ENCODE measurements at places on chromosomes 11 and 22. TPM values are rescaled to one million over a fixed set of nuclear protein-coding genes. Genes with fewer than 3 reads are reported as not detected.
A peak's percentile ranks its signal among the peaks of the same experiment; 100 is the strongest.

- peak; percentile 91 for DNase-seq
These were observed 25.5 kb downstream of the CTTN start for GRCh38 chr11:70423523-70424505.

- DNase-seq, result peak; percentile 70
These were observed 731.5 kb downstream of the NTM start for GRCh38 chr11:132101881-132102280.

Gene LRRC4C
- under 0.01 TPM for total RNA-seq

Gene OAF
- total RNA-seq, result 10.8 TPM

Gene RFPL1
- not detected for total RNA-seq

DNA sequence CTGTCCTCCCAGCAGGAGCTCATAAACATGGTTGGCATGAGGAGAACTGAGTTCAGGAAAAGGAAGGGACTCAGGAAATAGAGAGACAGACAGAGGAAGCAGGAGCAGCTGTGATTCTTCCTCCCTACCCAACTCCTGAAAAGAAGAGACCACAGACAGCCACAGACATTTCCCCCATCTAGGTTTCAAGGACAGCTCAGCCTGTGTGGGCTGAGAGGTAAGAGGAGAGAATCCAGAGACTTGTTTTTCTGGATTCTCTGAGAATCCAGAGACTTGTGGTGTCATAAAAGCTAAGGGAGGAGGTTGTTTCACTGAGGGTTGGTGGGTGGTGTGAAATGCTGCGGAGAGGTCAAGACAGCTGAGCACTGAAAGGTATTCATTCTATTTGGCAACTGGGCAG is 19.0 kb upstream of the STK33 start:
- DNase-seq, result no peak

GRCh38 chr11:66969584-66970225 is 5.4 kb upstream of the C11orf86 start:
- peak; percentile 87 for DNase-seq

DNA sequence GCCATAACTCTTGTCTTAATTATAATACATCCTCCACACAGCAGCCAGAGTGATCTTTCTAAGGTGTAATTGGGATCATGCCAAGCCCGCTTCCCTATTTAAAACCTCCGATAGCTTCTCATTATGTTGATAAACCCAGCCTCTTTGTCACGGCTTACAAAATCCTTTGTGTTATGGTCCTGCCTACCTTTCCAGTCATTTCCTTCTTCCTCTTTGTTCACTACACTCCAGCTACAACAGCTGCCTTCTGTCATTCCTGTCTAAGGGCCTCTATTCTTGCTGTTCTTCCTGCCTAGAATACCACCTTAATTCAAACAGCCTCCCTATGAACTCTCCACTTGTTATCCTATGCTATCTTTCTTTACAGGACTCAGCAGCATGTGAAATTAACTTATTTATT is 70.6 kb upstream of the CAPRIN1 start:
- DNase-seq, result no peak

DNA sequence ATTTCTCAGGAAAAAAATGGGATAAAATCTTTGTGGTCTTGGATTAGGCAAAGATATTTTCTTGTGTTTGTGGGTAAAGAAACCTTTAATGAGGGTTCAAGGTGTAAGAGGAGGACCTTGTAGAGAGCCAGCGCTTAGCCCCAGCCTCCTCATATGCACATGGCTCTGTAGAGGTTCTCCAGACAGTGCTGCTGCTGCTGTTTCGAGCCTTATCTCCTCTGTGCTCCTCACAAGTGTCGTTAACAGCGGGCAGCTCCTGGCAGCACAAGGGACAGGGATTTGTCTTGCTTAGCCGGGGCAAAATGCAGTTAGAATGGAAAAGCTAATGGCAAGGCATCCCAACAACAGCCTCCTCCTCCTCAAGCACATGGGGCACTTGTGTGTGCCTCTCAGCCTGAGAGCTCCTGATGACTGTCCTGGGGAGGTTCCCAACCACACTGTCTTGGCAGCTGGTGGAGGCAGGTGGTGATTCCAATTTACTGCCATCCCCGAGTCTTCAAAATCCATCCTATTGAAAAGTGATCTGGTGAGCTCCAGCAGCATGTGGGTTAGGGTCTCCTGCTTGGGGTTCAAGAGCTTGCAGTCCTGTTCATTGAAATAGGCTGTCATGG is 7.6 kb upstream of the MSANTD2 start:
- DNase-seq, result no peak

DNA sequence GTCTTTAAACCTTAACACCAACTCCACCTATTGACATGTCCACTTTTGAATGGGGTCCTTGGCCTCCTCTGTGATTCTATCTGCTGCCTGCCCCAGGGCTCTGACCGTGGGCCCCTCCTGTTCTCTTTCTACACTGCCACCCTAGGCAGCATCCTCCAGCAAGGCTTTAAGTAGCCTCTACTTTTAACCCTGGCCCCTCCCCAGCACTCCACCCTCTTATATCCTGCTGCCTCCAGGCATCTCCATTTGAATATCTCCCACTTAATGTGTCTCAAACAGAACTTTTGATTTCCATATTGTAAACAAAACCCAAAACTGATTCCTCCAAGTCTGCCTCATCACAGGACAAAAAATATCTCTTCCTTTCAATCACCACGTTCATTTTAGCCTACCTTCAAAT is 90.5 kb upstream of the ARHGAP32 start:
- no peak for DNase-seq

DNA sequence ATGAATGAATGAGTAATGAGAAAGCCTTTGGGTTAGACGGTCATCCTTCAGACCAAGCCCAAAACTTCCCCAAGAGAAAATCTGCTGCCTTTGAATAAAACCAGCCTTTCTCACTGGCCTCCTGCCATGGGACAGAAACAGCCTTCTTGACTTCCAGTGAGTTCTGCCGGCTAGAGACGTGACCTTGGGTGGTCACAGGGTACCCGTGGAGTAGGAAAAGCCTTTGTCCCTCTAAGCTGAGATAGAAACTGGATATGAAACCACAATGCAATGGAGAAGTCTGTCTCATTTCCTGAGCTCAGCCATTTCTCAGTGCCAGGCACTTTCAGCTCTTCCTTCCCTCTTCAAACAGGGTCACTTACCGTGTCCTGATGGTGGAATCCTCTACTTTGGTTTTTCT is 21.2 kb upstream of the YWHAH start:
- DNase-seq, result no peak

DNA sequence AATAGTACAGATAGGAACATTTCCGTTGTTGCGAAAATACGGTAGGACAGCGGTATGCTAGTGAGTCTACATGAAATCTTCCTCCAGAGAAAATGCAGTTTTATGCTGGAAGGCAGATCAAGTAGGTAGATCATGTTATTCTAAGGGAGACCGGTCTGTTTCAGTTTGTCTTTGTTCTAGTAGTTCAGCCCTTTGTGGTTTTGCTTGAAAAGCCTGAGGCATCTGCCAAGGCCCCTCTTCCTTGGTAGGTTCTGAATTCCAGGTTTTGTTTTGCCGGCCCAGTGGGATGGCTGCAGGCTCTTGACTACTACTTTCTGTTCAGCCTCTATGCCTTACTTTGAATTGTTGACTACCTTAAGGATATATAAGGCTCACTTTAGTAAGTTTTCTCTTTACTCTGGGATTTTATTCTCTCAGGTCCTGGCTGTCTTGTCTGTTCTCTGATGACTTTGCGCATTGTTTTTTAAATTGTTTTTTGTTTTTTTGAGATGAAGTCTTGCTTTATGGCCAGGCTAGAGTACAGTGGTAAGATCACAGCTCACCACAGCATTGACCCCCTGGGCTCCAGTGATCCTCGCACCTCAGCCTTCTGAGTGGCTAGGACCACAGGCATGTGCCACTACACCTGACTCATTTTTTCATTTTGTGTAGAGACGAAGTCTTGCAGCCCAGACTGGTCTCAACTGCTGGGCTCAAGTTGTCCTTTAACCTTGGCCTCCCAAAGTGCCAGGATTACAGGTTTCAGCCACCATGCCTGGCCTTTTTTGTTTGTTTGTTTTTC is 53.7 kb downstream of the HIPK3 start:
- DNase-seq, result peak; percentile 20
